ENCODE measurements at places on chromosomes 3 and 15.
A peak's percentile ranks its signal among the peaks of the same experiment; 100 is the strongest.

DNA sequence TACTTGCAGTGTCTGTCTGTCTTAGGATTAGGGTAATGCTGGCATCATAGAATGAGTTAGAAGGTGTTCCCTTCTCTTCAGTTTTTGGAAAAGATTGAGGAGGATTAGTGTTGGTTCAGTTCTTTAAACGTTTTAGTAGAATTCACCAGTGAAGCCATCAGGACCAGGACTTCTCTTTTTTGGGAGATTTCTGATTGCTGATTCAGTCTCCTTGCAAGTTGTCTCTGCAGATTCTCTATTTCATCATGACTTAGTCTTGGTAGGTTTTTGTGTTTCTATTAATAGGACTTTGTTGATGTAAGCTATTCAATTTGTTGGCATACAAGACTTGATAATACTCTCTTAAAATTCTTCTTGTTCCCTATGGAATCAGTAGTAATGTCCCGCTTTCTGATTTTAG is 48.9 kb downstream of the STT3B start:
- H3K4me1 ChIP-seq = peaks cover 48% of the 10 kb centered on the region
- H3K36me3 ChIP-seq = peaks cover 20% of the 10 kb centered on the region
- DNase-seq = no peak
- no peak overlapping the region for H3K4me3 ChIP-seq
- peaks cover 2% of the 10 kb centered on the region for H3K27me3 ChIP-seq
- no peak overlapping the region for H3K27ac ChIP-seq

DNA sequence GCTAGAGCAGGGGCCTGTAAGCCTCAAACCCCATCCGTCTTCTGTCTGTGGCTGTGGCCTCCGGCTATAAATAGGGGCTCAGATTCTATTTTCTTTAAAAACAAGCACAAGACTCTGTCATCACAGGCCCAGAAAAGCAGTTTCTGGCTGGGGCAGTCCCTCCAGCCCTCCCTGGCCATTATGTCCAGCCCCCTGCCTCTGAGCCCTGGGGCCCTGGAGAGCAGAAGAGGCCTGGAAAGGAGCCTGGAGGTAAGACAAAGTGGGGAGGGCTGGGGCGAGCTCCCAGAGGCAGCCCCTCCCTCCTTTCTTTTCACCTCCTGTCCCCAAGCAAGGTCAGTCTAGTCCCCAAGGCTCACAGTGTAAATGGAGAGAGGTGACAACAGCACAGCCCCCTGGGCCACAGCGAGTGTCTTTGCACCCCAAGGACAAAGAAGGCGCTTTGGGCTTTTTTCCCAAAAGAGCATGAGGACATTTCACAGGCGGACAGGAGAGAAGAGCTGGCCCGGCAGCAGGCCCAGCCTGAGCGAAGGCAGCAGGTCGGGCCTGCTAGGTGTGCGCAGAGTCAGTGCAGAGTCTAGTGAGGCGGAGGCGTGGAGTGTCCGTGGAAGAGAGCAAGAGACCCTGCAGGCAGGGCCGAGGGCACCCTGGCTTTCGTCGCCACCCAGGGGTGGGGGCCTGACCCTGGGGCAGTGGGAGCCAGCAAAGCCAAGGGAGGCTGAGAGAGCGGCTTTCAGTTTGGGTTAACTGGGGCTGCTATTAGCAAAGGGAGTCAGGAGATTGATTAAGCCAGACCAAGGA is 188.3 kb downstream of the TBC1D2B start:
- peaks cover 5% of the 10 kb centered on the region for H3K4me1 ChIP-seq
- H3K36me3 ChIP-seq = no peaks in the 10 kb centered on the region
- H3K27ac ChIP-seq = no peak overlapping the region
- no peaks in the 10 kb centered on the region for H3K27me3 ChIP-seq

DNA sequence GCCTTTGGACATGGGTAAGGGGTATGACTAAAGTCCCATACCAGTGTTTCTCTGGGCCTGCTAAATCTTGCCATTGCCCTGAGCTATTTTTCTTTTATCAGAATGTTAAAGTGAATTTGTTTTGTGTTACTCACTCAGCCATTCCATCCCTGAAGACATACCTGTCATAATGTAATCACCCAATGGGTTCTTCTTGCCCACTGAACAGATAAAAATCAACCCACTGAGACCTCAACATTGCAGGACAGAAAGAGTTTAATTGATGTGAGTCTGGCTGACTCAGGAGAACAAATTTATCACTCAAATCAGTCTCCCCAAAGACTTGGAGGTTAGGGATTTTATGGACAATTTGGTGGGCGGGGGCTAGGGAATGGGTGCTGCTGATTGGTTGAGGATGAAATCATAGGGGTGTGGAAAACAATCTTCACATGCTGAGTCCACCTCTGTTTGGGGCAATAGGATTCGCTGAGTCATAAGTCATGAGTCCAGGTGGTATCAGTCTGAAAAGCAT is 47.4 kb downstream of the ILDR1 start:
- no peak overlapping the region for H3K4me3 ChIP-seq
- no peaks in the 10 kb centered on the region for H3K36me3 ChIP-seq
- no peak overlapping the region for H3K27ac ChIP-seq
- no peaks in the 10 kb centered on the region for H3K4me1 ChIP-seq
- no peaks in the 10 kb centered on the region for H3K27me3 ChIP-seq
- DNase-seq = no peak

DNA sequence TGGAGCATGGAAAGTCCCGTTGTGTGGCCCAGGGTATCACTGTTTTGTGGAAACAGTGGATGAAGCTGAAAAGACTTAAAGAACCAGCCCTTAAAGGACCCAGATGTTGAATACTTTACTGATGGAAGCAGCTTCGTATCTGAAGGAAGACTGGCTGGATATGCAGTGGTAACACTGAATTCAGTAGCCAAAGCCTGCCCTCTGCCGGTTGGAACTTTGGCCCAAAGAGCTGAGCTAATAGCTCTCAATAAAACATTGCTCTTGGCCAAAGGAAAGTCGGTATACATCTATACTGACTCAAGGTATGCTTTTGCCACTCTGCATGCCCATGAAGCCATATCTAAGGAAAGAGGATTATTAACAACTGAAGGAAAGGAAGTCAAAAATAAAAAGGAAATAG is 885.4 kb downstream of the PDCD6IP start:
- H3K27me3 ChIP-seq = no peaks in the 10 kb centered on the region
- no peak overlapping the region for H3K4me3 ChIP-seq
- no peak overlapping the region for H3K27ac ChIP-seq
- peak; percentile 17 for DNase-seq
- H3K36me3 ChIP-seq = no peaks in the 10 kb centered on the region

- no peak overlapping the region for H3K4me3 ChIP-seq
- peaks cover 25% of the 10 kb centered on the region for H3K36me3 ChIP-seq
- H3K27me3 ChIP-seq = no peaks in the 10 kb centered on the region
Observed at GRCh38 chr15:80977627-80978036, 12.0 kb downstream of the MESD start.

DNA sequence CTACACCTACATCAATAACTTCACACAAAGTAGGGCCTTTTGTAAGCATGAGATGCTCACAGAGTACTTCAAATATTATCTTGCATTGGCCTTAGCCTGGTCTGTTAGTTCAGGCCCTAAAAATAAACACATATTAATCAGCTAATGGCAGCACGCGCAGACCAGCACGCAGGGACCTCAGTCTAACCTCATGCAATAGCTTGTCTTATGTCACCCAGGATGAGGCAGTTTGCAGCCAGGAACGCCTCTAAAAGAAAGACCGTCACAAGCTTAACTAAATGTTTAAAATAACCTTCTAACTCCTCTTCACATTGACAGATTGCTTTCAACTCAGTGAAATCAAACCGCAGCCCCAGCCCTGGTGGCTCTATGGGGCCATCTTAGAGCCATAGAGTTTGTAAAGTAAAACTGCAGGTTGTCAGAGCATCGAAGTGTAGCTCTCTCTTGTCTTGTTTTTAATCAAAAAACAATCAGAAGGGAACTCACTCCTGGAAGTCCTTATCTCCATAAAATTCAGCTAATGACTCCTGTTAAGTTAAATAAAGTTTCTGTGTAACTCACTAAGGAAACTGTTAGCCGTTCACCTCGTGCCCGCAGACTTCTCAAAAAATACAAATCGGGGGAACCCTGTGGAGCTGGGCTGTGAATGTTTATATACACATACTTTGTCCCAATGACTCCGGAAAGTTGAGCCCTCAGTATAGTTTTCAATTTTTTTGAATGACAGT is 212.6 kb downstream of the CDIN1 start:
- DNase-seq = no peak
- H3K4me3 ChIP-seq = no peak overlapping the region
- peaks cover 10% of the 10 kb centered on the region for H3K36me3 ChIP-seq
- H3K4me1 ChIP-seq = no peaks in the 10 kb centered on the region
- H3K27me3 ChIP-seq = no peaks in the 10 kb centered on the region
- no peak overlapping the region for H3K27ac ChIP-seq

DNA sequence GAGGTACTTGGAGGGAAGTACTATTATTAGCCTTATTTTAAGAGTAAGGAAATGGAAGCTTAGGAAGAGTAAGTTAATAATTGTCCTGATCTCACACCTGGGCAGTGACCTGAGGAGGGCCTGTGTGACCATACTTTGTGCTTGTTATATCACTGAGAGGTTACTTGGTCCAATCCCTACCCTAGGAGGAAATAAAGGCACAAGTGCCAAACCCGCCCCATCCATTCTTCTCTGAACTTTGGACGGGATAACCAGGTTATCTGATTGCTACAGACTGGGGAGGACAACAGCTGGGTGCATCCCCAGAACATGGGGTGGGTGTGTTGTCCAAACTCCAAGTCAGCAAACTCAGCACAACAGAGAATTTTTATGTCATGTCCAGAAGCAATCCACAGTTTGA is 77.7 kb upstream of the NR2E3 start:
- H3K27ac ChIP-seq = no peak overlapping the region
- no peaks in the 10 kb centered on the region for H3K36me3 ChIP-seq
- H3K4me1 ChIP-seq = no peaks in the 10 kb centered on the region
- H3K4me3 ChIP-seq = no peak overlapping the region

GRCh38 chr15:55834331-55834730 is 91.4 kb upstream of the PRTG start:
- no peak overlapping the region for H3K27ac ChIP-seq
- no peaks in the 10 kb centered on the region for H3K36me3 ChIP-seq
- DNase-seq = no peak
- H3K27me3 ChIP-seq = no peaks in the 10 kb centered on the region
- peaks cover 7% of the 10 kb centered on the region for H3K4me1 ChIP-seq
- H3K4me3 ChIP-seq = no peak overlapping the region

DNA sequence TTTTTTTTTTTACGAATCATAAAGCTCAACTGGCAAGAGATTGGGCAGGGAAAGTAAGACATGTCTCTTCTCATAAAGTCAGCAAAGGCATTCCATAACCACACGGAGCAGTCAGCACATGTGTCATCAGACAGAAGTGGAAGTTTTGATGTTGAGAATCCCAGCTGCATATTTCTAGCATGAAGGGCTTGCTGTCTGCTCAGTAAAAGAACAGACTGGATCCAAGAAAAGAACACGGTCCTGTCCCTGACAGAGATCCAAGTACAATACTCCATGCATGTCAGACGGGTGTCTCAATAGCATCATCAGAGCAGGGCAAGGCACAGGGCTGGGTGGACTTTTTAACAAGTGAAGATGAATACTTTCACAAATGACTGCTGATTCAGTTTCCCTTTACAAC is 38.2 kb downstream of the ABI3BP start:
- H3K36me3 ChIP-seq = no peaks in the 10 kb centered on the region
- H3K4me1 ChIP-seq = no peaks in the 10 kb centered on the region
- DNase-seq = no peak
- H3K4me3 ChIP-seq = no peak overlapping the region
- no peaks in the 10 kb centered on the region for H3K27me3 ChIP-seq

GRCh38 chr15:58212909-58213526 is 74.8 kb downstream of the AQP9 start:
- no peak overlapping the region for H3K27ac ChIP-seq
- H3K4me1 ChIP-seq = peaks cover 7% of the 10 kb centered on the region
- DNase-seq = no peak
- H3K27me3 ChIP-seq = peaks cover 3% of the 10 kb centered on the region

GRCh38 chr15:89074402-89075012 is 13.7 kb upstream of the ABHD2 start:
- peaks cover 1% of the 10 kb centered on the region for H3K27me3 ChIP-seq

GRCh38 chr3:85939074-85939482 is 980.3 kb downstream of the CADM2 start:
- no peaks in the 10 kb centered on the region for H3K27me3 ChIP-seq
- H3K4me1 ChIP-seq = no peaks in the 10 kb centered on the region
- H3K4me3 ChIP-seq = no peak overlapping the region
- DNase-seq = no peak

DNA sequence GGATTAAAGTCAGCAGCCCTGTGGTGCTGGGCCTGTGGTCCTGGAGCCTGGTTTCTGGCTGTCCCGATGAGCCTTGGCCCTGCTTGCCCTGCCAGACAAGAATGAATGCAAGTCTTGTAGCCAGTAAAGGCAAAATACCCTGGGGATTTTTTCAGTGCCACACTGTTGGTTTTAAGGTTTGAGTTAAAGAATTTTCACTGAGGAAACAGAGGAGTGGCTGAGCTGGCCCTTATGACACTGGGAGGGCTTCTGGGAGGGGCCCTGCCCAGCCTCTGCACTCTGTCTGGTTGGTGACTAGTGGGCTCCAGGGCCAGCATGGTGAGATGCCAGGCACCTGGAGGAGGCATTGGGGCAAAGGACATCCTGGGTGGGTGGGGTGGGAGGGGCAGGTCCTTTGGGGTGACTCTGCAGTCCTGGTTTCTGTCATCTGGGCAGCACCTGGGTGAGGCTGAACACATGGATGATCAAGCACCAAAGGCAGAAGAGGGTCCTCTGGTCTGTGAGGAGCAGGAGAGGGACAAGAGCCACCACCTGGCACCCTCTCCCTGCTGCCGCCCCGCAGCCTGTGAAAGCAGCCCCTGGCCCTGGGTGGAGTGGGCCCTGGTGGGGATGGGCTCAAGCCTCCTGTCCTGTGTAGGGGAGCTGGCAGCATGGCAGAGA is 12.5 kb upstream of the PLA2G4E start:
- H3K4me1 ChIP-seq = no peaks in the 10 kb centered on the region
- H3K27me3 ChIP-seq = peaks cover 8% of the 10 kb centered on the region
- no peak overlapping the region for H3K4me3 ChIP-seq
- DNase-seq = no peak
- H3K27ac ChIP-seq = no peak overlapping the region

- no peaks in the 10 kb centered on the region for H3K4me1 ChIP-seq
- no peaks in the 10 kb centered on the region for H3K36me3 ChIP-seq
- H3K27me3 ChIP-seq = no peaks in the 10 kb centered on the region
Observed at GRCh38 chr3:108552267-108553159, 36.7 kb downstream of the CIP2A start.

DNA sequence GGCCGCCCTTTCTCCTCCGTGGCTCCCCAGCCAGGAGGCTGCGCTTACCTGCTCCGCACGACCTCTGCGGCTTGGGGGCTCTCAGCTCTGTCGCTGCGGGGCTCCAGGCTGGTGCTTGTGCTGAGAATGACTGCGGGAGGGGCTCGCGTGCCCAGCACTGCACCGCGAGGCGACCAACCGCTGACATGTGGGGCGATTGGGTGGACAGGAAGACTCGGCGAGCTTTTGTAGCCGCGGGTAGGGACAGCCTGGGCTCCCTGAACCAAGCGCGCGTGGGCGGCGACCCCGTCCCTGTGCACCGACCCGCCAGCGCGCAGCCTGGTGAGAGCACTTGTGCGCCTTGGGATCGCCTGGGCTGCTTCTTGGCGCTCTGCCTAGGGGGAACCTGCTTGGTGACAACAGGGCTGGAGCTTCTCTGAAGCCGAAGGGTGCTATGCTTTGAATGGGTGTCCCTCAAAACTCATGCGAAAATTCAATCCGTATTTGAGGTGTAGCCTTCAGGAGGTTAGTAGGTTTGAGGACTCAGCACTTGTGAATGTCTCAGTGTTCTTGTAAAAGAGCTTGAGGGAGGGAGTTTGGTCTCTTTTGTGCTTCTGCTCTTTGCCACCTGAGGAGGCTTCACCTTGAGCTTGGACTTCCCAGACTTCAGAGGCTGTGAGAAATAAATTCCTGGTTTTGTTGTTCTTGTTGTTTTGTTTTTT is 50.4 kb downstream of the IL12A start:
- no peak overlapping the region for H3K4me3 ChIP-seq
- DNase-seq = no peak
- H3K4me1 ChIP-seq = no peaks in the 10 kb centered on the region
- no peak overlapping the region for H3K27ac ChIP-seq

- no peak for DNase-seq
- no peaks in the 10 kb centered on the region for H3K4me1 ChIP-seq
- peaks cover 7% of the 10 kb centered on the region for H3K27me3 ChIP-seq
Observed at GRCh38 chr3:72659596-72659995, 188.6 kb downstream of the SHQ1 start.
